Kidney (tissue), 22 donors: ENCODE measurements at places on chromosomes 2 and 18. TPM values are rescaled to one million over a fixed set of nuclear protein-coding genes. Genes with fewer than 3 reads are reported as not detected.
A peak's percentile ranks its signal among the peaks of the same experiment; 100 is the strongest.

DNA sequence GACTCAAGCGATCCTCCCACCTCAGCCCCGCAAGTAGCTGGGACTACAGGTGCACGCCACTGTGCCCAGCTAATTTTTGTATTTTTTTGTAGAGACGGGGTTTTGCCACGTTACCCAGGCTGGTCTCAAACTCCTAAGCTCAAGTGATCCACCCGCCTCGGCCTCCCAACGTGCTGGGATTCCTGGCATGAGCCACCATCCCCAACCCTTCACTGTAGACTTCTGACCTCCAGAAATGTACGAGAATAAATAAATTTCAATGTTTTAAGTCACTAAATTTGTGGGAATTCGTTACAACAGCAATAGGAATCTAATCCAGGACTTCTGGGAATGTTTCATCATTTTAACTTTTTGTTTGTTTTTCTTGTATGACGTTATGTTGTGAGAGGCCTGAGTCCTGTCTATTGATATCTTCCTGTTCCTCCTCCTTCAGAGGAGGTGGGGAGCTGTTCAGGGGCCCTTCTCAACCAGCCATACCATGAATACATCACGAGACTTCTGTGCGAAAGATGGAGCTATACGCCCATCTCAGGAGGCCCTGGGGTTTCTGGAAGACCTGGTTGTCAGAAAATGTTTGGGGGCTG, 40.0 kb downstream of the TEX44 start:
- DNase-seq = no peak

- DNase-seq = no peak
Measured at GRCh38 chr2:58764338-58765104, 523.4 kb upstream of the FANCL start.

DNA sequence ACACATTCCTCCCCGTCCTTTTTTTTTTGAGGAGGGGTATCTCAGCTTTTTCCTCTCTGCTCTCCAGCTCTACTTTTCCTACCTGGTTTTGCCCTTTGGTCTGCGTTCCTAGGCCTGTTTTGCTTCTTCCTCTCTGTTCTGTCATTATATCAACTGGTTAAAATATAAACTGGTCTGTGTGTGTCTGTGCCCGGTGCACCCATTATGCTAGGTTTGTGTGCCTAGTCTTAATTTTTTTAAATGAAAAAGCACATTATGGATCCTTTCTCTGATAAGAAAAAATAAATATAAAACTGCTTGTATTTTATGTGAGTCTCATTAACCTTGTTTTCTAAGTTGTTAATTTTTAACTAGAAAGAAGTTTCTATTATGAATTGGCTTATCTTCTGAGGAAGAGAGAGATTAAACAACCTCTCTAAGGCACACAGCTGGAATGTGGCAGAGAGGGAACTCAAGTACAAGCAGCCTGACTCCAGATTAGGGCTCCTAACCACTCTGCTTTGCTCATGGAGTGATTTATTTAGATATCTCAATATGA, 17.4 kb downstream of the SLC38A11 start:
- no peak for DNase-seq

DNA sequence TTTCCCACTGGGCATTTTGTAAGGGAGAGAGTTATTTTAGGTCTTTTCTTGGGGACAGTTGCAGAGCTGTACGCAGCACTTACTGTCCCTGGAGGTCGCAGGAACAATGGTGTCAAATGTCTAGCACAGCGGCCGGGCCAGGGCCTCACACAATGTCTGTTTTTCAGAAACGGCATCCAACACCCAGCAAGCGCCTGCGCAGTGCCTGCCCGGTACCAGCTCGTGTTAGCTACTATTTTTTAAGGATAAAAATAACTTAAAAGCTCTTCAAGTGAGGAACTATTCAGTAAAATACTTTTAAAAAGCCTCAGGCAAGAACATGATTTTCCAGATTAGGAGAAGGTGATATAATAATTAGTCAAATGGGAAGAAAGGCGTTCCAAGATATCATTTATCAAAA, 90.0 kb downstream of the MBP start:
- DNase-seq = no peak

DNA sequence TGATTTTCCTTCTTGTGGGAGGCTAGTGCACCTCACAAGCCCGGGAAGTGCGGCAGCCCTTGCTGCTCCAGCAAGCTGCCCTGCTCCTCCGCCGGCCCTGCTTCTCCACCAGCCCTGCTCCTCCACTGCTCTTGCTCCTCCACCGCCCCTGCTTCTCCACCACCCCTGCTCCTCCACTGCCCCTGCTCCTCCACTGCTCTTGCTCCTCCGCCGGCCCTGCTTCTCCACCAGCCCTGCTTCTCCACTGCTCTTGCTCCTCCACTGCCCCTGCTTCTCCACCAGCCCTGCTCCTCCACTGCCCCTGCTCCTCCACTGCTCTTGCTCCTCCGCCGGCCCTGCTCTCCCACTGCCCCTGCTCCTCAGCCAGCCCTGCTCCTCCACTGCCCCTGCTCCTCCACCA, 95.6 kb downstream of the NDUFA10 start:
- DNase-seq = no peak

DNA sequence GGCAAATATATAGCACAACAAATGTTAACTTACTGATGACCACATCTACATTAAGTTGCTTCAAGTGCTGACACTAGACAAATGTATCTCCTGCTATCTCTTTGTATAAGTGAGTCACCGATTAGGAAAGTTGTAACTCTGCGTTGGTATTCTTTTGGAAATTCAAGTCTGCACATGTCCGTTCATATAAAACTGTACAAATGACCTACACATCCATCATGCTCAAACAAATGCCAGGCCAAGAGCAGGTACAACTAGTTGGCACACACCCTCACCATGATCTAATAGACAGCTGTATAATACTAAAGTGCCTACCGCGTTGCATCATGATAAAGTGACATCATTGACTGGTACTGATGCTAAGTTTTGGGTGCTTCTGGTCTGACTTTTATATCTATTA, 141.1 kb downstream of the RBMS1 start:
- no peak for DNase-seq

GRCh38 chr2:70354264-70354949, 52.5 kb upstream of the FAM136A start:
- no peak for DNase-seq

DNA sequence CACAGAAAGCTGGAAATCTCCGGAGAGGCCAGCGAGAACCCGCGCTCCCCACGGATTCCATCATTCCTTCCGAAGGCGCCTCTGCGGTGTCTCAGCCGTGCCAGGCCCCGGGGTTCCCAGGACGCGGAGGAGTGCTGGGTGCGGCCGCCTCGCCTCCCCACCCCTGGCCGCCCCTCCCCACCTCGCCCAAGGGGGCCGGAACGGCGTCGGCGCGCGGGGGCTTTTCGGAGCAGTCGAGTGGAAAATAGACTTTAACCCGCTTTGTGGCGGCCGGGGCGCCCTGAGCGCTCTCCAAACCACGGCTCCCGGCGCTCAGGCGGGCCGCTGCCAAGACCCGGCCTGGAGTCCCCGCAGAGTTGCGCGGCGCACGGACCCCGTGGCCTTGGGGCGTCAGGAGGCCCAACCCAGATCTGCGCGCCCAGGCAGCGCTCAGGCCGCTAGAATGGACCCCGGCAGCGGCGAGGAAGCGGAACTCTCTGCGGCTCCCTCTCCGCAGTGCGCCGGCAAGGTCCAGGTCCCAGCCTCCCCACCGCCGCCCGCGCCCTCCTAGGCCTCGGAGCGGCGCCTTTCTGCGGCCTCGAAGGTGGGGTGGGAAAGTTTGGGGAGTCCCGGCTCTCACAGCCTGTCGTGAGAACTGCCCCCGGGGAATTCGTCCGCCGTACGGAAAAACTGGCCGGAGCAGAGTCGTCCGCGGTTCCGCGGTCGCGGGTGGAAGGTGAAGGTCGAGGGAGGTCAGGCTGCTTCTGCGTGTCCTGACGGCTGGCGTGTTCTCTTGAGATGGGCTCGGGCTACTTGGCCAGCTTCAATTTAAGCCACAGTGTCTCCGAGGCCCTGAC, 1.2 kb upstream of the EMX1 start:
- peak; percentile 85 for DNase-seq

- no peak for DNase-seq
Measured at GRCh38 chr2:205543937-205544702, 138.2 kb upstream of the NRP2 start.

- DNase-seq = no peak
Measured at GRCh38 chr2:145674705-145675104, 1154.8 kb upstream of the ZEB2 start.

GRCh38 chr18:31970617-31971016, 27.7 kb upstream of the TRAPPC8 start:
- peak; percentile 25 for DNase-seq

DNA sequence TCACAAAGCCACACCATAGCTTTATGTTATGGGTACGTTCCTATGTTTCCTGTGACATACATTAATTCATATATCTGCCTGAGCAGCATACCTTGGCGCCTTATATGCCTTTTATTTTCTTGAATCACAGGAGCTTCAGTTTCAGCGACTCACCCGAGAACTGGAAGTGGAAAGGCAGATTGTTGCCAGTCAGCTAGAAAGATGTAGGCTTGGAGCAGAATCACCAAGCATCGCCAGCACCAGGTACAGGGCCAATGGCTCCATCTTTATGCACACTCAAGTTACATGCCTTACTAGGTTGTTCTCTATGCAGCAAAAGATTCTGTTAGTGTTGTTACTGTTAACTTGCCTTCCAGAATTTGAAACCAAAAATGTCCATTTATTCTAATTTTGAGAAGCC, 120.4 kb downstream of the PKP4 start:
- no peak for DNase-seq

- peak; percentile 68 for DNase-seq
Measured at GRCh38 chr2:39542523-39542922, 105.4 kb upstream of the MAP4K3 start.

DNA sequence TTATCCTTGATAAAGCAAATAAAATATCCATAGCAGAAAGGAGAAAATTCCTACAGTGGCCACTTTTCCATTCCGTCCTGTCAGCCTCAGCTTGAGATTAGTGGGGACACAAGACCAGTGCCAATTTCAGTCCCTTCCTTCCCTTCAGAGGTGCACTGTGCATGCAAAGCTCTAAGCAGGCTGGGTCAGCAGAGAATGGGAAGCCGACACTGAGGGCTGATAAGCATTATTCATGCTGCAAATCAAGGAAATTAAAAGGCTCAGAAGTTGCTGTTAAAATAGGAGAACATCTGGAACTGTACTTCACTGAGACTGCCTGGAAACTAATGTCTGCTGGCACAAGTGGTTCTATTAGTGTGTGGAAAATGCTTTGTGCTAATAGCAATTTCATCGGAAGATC, 534.3 kb downstream of the ADCYAP1 start:
- DNase-seq = no peak

The REG1B gene
- 1.5 TPM for polyA plus RNA-seq

The CRYGC gene
- polyA plus RNA-seq = not detected

The EML6 gene
- 1.7 TPM for polyA plus RNA-seq

The SCN3A gene
- 0.11 TPM for polyA plus RNA-seq
